ENCODE measurements at places on chromosomes 1 and 21.

- no peak for DNase-seq
These were observed 56.8 kb upstream of the ERRFI1 start for GRCh38 chr1:8082945-8083344.

- peak; percentile 27 for DNase-seq
These were observed at the start of gene TTC34 for GRCh38 chr1:2801535-2802291. TSS of gene TTC34 (minus strand) at chr1:2801693. CDS start at chr1:2800827, 866 bp downstream.

- no peak for DNase-seq
These were observed 1.1 kb upstream of the CYB561D1 start for GRCh38 chr1:109492779-109493178.

DNA sequence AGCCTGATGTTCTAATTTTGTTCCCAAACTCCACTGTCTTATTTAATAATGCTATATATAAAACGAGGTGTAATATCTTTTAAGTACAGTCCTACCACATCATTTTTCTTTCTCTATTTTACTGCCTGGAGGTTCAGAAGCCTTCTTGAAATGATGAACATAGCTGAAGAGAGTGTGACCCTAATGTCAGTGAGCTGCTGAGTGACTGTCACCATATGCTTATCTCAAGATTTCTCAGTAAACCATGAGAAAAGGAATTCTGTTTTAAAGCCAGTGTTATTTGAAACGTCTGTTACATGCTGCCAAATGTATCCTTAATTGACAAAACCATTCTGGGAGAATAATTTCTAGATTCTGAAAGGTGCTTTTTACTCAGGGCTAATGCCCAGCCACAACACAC is 503.5 kb upstream of the TMPRSS15 start:
- no peak for DNase-seq

GRCh38 chr1:220631238-220631815 is 58.8 kb upstream of the C1orf115 start:
- DNase-seq = no peak

DNA sequence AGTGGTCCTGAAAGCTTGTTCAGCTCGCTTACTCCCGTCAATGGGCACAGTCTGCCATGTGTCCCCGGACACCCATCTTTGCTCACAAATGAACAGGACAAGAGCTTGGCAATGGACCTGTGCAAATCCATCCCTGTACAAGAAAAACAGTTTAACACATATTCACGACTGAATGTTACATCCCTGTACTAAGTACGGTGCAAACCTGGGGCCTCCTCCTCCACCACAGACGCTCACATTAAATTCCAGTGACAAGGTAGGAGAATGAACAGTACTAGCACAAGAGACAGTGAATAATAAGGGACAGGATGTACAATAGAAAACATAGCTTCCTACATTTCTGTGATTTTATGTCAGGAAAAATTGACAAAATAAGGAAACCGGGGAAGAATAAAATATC is 187.7 kb downstream of the ASTN1 start:
- no peak for DNase-seq

- DNase-seq = peak; percentile 49
These were observed 20.8 kb downstream of the ATP5PO start for GRCh38 chr21:33894736-33895288.

DNA sequence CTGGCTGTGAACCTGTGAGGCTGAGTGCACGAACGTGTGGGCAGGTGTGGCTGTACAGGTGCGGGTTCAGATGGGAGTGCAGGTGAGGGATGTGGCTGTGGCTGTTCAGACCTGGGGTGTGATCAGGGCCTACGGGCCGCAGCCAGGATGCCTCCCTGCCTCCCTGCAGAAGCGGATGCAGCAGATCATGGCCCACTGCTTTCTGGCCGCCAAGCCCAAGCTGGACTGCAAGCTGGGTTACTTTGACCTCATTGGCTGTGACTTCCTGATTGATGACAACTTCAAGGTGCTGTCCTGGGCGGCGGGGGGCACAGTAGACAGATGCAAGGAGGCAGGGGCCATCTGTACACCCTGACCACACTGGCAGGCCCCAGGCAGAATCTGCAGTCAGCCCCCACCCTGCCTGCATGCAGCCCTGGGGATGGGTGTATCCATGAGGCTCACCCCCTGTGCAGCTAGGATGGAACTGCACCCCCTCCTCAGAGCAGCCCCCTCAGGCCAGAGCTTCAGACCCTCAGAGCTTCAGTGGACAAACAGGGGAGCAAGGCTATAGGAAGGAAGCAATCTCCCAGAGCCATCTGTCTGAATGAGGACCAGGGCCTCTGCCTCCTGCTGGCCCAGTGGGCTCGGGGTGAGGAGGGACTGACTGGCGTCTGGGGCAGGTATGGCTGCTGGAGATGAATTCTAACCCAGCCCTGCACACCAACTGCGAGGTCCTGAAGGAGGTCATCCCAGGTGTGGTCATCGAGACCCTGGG is 9.8 kb downstream of the TNFRSF18 start:
- DNase-seq = no peak

DNA sequence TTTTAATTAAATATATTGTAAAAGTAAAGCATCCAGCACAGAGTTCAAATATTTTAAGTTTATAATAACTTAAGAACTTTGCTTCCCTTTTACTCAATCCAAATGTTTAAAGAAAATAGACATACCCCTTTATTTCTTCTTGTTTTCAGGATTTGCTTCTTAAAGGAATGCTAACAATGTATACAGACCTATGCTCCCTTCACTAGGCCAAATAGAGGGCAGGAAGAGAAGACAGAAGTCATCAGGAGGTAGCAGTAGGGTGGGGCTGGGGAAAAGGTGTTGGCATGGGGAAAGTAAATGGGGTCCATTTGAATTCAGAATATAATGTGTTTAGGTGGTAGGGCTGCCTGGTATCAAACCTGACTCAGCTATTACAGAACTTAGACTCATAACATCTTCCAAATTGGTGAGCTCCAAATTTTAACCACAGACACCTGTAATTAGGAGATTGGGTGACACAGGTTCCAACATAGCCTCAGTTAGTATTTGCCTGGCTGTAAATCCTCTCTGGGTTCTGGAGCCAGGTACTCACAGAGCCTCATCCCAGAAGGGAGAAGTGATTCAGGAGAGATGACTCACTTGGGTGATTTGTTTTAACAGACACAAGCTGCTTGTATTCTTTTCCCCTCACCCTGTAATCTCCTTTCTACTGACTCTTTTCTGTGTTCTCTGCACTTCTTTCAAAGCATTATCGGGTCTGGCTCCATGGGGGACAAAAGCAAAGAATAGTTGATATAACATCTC is 60.1 kb upstream of the DUSP10 start:
- no peak for DNase-seq

DNA sequence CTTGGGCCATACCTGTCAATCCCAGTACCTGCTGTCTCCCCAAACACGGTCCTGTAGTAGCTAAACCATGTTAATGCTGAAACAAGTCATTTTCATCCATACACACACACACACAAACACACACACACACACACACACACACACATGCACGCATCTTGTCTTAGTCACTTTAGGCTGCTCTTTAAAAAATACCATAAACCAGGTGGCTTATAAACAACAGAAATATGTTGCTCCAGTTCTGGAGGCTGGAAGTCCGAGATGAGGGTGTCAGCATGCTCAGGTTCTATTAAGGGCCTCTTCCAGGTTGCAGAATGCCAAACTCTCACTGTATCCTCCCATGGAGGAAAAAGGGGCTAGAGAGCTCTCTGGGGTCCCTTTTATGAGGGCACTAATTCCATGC is 129.9 kb downstream of the NTPCR start:
- DNase-seq = no peak

DNA sequence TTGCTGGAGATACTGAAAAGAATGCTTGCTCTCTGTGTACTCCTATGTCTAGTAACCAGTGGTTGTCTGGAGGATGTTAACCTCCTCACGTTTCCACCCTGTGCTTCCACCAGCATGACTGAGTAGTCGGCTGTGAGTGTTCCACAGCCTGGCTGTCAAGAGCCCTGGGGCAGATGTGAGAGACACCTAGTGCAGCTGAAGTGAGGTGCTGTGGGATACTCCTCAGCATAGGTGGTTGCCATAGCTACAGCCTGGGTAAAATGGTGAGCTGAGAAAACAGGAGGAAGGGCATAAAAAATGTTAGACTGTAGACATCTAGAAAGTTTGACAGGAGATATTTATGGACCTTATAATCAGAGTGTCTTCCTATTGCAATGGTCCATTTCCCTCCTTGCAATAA is 15.8 kb downstream of the IVL start:
- DNase-seq = no peak

GRCh38 chr1:111690306-111690617 is 48.9 kb downstream of the INKA2 start:
- DNase-seq = no peak

DNA sequence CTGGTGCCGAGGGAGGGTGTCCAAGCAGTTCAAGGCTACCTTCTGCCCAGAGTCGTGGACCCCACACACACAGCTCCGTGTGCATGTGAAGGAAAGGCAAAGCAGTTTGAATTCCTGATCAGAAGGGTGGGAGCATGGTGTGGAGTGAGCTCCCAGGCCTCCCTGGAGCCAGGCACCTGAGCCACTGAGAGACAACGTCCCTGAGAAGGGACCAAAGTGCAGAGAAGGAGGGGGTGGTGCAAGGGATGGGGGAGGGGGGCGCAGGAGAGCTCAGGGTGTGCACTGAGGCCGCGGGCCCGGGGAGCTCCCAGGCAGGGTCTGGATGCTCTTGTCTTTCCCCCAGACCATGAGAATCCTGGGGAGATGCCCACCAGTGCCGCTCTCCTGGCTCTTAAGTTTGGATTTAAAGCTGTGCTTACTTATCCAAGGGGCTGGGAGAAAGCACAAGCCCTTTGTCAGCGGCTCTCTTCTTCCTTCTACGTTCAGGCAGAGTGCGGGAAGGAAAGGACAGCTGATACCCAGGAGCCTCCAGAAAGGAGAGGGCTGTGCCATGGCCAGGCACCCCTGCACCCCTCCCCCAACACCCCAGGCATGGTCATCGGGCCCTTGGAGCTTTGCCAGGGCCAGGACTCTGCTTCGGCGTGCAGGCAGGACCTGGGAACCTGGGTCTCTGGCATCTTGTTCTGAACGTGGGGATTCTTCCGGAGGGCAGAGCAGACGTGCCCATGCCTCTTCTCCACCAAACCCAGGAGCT is 24.1 kb downstream of the ACTA1 start:
- DNase-seq = no peak

DNA sequence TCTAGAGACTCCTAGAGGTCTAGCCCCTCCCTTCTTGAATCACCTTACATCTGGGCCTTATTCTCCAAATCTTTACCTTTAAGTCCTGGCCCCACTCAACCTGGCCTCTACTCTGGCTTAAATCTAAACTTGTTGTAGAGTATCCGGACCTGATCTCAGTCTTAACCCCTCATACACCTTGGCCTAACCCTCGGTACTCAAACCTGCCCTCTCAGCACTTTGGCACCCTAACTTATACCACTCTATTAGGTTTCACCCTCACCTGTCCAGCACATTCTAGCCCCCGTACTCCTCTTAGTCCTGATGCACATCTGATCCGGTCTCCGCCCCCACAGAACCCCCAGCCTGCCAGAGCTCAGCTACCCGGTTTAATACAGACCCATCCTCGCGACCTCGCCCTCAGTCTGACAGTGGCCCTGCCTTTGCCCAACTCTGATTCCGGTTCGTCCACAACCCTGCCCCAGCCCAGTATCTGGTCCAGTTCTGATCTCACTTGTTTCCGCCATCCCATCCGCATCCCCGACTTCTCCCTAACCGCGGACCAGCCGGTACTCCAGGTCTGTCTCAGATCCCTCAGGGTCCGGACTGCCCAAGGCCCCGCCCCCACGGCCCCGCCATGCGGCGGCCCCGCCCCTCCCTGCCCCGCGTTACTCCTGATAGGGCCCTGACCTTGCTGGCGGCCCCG is 1.5 kb downstream of the TRIM62 start:
- no peak for DNase-seq

DNA sequence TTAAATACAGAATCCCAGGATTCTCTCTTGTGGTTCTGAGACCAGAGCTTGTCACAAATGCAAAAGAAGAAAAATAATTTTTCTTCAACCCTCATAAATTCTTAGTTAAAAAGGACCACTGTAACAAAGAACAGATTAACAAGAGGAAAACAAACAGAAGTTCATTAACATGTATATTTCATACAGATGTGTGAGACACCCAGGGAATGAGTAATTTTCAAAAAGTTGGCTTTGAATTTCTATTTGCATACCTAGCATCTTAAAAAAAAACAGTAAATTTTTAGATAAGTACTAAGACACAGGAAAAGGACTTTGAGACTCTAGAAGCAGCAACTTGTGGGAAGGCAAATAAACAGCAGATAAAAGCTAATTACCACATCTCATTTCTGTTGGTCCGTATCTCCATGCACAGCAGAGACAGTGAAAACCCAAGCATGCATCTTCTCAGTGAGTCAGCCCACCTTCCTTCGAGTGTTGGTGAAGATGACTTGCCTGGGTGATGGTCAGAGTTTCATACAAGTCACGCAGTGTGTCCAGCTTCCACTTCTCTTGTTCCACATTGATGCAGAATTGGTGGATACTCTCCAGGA is 399.9 kb upstream of the ADAMTS5 start:
- DNase-seq = no peak

- DNase-seq = no peak
These were observed 1.2 kb upstream of the KIRREL1 start for GRCh38 chr1:157992031-157992832.

DNA sequence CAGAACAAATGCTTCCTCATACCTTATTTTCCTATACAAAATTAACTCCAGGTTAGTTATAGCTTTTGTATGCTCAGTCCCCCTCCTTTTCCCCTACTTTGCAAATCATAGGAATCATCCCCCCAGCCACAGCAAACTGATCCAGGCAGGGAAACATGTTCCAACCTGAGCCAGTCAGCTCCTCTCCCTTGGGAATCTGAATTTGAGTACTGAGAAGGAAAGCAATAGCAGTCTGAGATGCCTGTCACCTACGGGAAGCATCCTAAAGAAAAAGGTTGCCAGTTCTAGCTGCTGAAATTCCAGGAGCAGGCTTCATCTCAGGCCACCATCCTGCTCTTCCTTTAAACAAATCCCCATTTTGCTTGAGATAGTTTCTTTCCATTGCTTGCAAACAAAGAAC is 6.9 kb downstream of the ADSS2 start:
- no peak for DNase-seq
